ENCODE measurements at places on chromosomes 4 and X.

GRCh38 chr4:112318239-112319142 is 21.3 kb downstream of the ALPK1 start:
- DNase-seq: no peak

DNA sequence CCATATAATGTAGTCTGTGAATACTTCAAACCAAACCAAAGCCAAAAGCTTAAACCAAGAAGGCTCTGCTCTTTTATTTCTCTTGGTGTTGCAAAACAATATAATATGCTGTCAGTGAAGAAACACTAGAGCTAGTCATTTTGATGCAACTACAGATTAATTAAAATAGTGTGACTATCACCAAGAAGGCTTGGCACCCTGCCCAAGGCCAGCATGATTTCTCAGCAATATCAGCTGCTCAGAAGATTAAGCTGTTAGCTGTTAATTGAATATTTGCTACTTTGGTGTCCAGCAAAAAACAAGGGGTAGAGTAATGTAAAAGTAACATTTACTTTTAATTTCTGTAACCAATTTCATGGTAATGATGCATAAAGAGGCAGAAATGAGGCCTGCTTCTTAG is 104.9 kb upstream of the PRPS2 start:
- no peak for DNase-seq

- no peak for DNase-seq
Observed at GRCh38 chr4:1109898-1110506, 3.4 kb downstream of the RNF212 start.

DNA sequence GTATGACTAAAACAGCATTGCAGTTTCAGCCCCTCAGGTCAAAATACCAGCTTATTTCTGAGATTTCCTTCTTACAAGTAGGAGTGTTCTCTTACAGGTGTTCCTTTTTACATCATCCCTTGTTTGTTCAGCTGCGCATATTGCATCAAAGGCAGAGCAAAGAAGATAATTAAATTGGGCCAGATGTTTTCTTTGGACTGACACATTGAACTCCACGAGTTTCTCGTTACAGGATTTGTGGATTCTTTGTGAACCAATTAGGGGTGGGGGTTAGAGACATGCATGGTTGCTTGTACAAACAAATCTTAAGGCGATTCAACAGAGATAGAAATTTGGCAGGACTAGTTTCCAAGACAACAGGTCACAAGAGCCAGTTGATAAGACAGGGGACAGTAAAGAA is 95.7 kb downstream of the SPANXN4 start:
- DNase-seq: no peak

DNA sequence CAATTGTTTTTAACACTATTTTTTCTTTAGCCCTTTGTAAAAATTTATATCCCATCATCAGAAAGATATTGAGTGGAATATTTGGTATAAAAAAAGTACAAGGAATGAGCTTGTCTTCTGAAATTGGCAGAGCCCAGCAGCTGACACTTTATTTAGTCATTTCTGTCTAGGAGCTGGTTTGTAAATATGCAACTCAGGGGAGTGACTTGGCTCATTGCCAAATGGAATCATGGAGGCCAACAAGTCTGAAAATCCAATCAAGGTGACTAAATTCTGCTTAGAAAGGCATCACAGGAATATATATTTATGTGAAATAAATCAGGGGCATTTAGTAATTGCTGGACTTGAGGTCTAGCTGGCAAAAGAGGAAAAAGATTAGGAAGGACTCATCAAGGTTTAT is 74.4 kb downstream of the OTC start:
- DNase-seq: no peak

DNA sequence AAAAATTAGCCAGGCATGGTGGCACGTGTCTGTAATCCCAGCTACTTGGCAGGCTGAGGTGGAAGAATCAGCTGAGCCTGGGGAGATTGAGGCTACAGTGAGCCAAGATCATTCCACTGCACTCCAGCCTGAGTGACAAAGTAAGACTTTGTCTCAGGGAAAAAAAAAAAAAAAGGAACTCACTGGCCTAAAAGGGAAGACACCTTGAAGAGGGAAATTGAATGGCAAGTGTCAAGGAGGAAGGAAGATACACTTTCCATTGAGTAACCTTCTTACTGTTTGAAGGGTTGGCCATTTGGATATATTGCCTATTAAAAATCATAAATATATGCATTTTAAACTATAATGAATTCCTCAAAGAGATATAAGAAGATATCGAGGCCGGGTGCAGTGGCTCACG is 147.5 kb upstream of the FAM241A start:
- DNase-seq: no peak

DNA sequence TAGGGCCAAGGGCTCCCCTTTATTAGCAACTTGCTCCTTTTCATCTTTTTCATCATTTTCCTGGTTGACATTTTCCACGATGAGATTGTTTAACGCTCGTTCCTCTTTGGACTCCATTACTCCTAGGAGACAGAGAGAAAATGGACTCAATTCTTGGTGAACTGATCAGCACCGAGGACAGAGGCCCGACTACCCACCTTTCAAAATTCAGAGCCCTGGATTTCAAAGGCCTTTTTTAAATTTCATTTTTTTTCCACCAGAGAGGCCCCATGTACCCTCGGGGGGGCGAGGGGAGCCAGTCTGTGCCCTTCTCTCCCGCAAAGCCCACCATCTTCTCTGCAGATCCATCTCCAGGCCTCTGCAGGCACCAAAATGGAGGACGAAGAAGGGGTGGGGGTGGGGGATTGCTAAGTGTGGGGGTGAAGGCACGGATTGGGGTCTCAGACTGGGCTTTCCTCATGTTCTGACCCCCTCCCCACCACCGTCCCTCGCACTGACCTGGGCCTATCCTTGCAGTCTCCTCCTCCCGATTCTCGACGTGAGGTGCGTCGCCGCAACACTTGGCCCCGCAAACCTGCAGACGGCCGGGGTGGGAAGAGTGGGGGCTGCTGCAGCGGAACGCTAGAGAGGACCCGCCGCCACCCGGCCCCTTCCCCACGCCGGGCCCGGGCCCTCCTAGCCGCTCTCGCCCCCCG is 783 bp downstream of the BEX2 start:
- no peak for DNase-seq
